EH (cell line): ENCODE measurements at places on chromosomes 13 and 19.
A peak's percentile ranks its signal among the peaks of the same experiment; 100 is the strongest.

DNA sequence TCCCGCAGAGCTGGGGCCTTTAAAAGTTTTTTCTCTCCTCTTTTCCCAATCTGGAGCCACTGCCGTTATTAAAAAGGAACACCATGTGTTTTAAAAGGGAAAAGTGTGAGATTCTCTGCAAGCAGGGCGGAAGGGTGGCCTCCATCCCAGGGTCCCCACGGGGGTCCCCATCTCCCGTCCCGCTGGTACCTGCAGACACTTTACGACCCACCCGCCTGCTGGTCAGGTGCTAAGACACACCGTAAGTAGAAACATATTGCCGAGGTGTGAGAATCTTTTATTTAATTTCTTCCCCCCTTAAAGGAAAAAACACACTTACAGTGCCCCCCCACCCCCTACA lies 1.8 kb downstream of the CRLF1 start:
- DNase-seq: no peak

DNA sequence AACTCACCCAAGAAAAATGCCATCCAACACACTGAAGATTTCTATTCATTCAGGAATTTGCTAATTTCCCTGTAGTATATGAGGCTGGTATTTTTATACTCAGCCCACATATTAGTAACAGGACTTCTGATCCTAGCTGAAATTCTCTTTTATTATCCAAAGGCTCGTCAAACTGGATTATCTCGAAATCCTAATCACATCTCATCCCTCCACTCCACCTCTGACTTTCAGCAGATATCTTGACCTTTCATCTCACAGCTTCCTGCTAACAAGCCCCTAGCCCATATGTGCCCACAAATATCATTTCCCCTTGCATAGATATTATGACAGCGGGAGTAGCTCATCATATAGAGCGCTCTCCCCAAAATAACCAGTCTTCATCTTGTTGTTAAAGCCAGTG lies 279.7 kb downstream of the FGF14 start:
- DNase-seq: no peak

DNA sequence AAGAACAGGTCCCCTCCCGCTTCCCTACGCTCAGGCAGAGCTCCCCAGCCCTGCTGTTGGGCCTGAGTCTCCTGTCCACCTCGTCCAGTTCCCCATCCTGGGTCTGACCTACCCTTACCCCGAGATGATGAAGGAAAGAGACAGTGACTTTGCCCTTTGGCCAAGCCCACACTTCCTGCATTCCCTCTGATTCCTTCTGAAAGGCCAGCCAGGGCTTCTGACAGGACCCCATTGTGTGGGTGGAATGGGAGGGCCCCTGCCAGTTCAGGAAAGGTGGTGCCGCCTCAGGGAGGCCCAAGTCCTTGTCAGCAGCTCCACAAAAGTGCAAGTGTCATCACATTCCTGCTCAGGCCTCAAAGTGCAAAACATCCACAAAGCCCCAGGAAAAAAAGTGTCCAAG lies 177.8 kb downstream of the PAN3 start:
- no peak for DNase-seq

- DNase-seq: peak; percentile 66
Observed at GRCh38 chr19:42440357-42441048, 2.2 kb downstream of the CXCL17 start.

- DNase-seq: no peak
Observed at GRCh38 chr19:3146677-3147100, 10.9 kb downstream of the GNA15 start.

DNA sequence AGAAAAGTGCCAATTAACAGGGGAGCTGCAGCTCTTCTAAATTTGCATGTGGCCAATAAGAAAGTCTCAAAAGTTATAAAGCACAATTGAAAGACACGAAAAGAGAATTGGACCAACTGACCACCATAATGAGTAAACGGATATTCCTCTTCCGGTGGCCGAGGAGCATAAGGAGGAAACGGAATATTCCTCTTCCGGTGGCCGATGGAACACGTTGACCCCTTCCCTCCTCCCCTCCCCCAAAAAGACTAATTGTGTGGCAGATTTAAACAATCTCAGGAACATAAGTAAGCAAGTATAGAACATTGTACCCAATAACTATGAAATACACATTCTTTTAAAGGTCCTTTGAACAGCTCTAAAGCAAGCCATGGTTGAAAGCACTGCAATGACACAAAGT lies 41.2 kb upstream of the TUBGCP3 start:
- no peak for DNase-seq

GRCh38 chr19:38475176-38475575 lies 41.7 kb downstream of the RYR1 start:
- DNase-seq: no peak

GRCh38 chr13:112078216-112078615 lies 11.3 kb downstream of the SOX1 start:
- DNase-seq: no peak

- DNase-seq: peak; percentile 85
Observed at GRCh38 chr13:44627441-44627840, 51.3 kb upstream of the TSC22D1 start.

- DNase-seq: peak; percentile 80
Observed at GRCh38 chr13:66574606-66575005, 655.5 kb downstream of the PCDH9 start.

GRCh38 chr13:51978796-51979556 lies 32.3 kb downstream of the ATP7B start:
- DNase-seq: no peak

DNA sequence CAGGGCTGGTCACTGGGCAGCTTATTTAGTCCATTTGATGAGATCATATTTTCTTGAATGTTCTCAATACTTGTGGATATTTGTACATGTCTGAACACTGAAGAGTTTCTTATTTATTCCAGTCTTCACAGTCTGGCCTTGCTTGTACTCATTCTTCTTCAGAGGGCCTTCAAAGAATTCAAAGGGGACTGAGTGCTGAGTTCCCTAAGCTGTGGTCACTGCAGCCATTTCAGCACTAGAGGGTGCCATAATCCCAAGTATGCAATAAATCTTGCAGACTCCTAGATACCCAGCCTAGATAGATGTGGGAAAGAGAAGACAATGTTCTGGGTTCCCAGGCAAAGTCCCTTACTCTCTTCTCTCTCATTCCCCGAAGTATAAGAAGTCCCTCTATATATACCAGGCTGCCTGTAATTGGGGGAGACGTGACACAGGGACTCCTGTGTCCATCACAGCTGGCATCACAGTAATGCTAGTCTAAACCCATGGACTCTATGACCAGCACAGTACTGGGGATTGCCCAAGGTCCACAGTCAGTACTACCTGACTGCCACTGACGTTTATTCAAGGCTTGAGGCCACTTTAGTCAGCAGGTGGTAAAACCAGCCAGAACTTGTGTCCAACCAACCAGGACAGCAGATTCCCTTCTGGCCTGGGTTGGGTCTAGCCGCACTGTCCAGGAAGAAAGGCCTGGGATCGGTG lies 8.9 kb upstream of the VN1R1 start:
- DNase-seq: peak; percentile 41
